ENCODE measurements at places on chromosomes 5 and 9.

DNA sequence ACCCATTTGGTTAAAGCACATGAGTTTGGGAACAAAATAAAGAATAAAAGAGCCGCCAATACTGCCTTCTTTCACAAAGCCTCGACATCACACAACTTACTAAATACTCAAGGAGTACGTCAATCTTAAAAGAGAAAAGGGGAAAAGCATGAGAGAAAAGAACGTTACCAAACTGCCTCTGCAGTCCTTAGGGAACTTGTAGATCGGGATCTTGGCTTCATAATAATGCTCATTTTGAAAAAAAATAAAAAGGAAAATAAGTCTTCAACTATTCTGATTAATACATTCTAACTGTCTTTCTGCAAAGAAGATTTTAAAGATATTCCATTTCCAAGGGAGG, 618.4 kb downstream of the PDE4D start:
- DNase-seq: no peak

DNA sequence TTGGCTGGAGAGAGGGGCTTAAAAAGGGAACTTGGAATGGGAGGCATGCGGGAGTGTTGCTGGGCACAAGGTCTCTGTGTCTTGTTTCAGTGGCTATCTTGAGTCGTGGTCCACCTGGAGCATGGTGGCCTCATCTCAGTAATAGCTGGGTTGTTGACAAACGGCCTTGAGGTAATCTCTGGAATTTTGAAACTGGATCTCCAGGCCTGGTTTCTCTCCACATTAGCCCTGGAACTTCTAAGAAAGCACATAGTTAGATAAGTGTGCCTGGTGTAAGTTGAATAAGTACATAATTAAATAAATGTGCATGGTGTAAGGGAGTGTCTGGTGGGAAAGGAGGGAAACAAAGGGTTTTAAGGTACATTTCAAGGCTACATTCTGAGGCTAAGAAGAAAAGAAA, 62.2 kb downstream of the INIP start:
- DNase-seq: no peak

GRCh38 chr5:73296772-73297171, 123.8 kb downstream of the TMEM174 start:
- DNase-seq: no peak

DNA sequence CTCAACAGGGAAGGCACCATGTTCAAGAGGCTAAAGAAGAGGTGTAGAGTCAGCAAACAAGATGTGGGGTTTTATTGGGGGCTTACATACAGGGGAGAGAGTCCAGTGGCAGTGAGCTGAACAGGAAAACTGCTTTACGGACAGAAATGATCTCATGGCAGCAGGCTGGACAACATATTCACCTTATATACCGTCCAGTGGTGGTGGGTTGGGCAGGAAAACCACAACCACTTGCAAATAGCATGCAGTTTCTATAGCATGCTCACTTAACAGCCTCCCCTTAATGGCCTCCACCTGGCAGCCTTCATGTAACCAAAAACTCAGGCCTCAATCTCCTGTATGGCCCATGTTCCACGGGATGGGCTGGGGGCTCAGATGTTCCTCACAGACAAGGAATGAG, 5.4 kb downstream of the TNFSF8 start:
- DNase-seq: no peak

DNA sequence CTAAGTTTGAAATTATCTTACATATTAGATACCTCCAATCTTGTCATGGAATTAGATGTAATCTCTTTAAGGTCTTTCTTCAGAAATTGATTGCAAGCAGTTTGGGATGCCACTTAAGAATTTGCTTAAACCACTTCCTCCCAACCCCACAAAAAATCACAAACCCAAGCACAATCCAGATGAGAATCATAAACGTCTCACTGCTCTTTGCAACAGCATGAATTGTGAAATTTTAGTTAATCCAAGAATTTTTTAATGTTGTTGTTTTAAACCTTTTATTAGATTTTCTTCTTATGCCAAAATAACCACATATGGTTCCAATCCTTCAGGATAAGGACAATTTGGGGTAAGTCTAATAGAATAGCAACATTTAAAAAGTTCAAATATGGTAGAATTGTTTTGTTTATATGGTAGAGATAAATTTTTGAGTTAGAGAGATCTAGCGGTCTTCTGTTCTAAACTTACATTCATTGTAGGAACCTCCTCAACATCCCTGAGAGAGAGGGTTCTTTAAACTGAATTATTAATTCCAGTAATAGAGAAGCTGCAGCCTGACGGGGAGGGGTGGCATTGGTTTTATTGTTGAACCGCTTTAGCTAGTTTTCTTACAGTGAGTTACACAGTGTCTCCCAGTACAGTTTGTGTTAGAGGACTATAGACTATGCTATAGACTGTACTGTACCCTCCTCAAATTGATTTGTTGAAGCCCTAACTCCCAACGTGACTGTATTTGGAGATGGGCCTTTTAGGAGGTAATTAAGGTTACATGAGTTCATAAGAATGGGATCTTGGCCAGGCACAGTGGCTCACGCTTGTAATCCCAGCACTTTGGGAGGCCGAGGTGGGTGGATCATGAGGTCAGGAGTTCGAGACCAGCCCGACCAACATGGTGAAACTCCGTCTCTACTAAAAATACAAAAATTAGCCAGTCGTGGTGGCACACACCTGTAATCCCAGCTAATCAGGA, 24.8 kb upstream of the IL6ST start:
- DNase-seq: no peak

- DNase-seq: no peak
Observed at GRCh38 chr5:103369125-103370120, 110.9 kb downstream of the MACIR start.

- peak; percentile 36 for DNase-seq
Observed at GRCh38 chr5:134647750-134648424, 698 bp upstream of the SEC24A start.

DNA sequence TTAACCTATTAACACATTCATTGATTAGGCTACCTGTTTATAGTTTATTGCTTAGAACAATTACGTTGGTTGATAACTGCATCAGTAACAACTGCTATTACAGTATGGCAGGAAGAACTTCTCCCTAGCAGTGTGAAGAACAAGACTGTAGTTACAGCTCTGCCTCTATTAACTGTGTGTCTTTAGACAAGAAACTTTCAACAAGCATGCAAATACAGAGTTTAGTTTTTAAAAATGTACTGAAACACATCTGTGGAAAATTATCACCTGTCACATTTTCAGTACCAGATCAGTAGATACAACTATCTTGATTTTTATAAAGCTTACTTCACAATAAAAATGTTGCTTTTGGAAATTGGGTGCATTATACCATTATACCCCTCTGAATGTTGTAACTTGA, 22.2 kb downstream of the ELL2 start:
- DNase-seq: no peak

GRCh38 chr9:13862654-13863053, 451.3 kb downstream of the NFIB start:
- no peak for DNase-seq

DNA sequence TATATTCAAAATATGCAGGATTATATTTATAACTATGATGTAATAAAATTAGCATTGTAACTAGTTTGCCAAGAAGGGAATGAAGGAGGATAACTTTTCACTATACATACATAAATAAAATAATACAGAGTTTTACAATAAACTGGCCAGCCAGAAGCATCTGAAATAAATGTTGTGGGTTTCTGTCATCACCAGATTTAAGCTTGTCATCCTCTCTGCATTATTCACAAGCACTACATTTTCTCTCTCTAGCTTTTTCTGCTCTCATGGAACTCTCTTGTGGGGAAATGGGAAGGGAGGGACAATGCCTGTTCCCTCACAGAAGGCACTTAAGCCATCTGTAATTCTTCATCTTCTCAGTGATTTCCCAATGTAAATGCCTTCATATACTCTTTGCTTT, 626.8 kb downstream of the SEMA5A start:
- no peak for DNase-seq

GRCh38 chr9:97389249-97389648, 22.6 kb upstream of the TDRD7 start:
- DNase-seq: no peak

- DNase-seq: no peak
Observed at GRCh38 chr9:77851882-77852595, 179.6 kb downstream of the GNAQ start.

GRCh38 chr5:173808079-173808808, 79.9 kb upstream of the CPEB4 start:
- no peak for DNase-seq

- peak; percentile 61 for DNase-seq
Observed at GRCh38 chr5:134465816-134466240, 54.1 kb upstream of the CDKN2AIPNL start.
